Panc1 (cell line): ENCODE measurements at places on chromosomes 4 and X. TPM values are rescaled to one million over a fixed set of nuclear protein-coding genes. Genes with fewer than 3 reads are reported as not detected.

- no peak for DNase-seq
Measured at GRCh38 chrX:25156832-25157231, 141.1 kb upstream of the ARX start.

DNA sequence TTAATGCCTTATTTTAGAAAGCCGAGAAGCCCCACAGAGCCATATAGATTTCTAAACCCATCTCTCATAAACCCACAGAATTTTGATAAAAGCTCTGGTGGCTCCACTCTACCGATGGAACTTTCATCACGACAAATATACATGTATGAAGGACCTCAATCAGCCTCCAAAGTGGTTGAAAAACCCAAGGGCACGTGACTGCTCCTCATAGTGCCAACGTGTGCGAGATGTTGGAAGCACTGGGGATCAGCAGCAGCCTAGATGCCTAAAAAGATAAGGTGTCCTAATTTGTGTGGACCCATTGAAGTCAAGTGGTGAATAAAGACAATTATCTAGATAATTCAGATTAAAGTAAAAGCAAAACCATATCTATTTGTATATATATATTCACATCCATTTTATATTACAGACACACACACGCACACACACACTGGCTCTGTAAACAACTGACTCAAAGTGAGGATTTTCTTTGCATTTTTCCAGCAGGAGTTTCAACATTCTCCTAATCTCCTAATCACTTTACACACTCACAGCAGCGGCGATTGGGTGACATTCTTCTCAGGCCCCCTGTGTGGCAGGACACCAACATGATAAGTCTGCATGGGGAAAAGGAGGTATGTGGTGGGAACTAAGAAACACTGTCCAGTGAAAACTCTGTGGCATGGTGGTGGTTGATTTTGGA lies 2.8 kb upstream of the PITX2 start:
- DNase-seq, result no peak

GRCh38 chrX:9530848-9531274 lies 66.0 kb downstream of the TBL1X start:
- no peak for DNase-seq

The MAMLD1 gene
- 2.1 TPM for total RNA-seq
